ENCODE measurements at places on chromosomes 7 and 10.

GRCh38 chr7:20005081-20005480 is 212.1 kb downstream of the MACC1 start:
- no peak for DNase-seq

GRCh38 chr10:87546210-87546609 is 41.5 kb downstream of the MINPP1 start:
- DNase-seq, result no peak

GRCh38 chr7:81715984-81716588 is 53.8 kb downstream of the HGF start:
- DNase-seq, result peak; percentile 82

DNA sequence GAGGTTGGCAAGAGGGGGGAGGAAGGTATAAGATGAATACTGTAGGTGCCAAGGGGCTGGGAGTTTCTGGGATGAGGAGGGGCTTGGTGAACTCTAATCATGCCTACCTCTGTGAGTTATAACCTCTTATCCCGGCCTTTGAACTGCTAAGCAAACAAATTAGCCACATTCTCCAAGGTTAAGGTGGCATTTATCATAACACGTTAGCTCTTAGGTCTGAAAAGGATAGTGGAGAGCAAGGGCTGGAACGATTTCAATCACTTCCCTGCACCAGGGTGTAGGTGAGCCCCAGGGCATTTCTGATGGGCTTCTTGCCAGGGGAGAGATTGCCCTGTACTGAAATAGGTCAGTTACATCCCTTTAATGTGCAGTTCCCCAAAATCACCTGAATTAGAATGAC is 28.6 kb upstream of the DMBT1 start:
- DNase-seq, result no peak

GRCh38 chr10:119209035-119209735 is 1.8 kb downstream of the GRK5 start:
- peak; percentile 65 for DNase-seq

DNA sequence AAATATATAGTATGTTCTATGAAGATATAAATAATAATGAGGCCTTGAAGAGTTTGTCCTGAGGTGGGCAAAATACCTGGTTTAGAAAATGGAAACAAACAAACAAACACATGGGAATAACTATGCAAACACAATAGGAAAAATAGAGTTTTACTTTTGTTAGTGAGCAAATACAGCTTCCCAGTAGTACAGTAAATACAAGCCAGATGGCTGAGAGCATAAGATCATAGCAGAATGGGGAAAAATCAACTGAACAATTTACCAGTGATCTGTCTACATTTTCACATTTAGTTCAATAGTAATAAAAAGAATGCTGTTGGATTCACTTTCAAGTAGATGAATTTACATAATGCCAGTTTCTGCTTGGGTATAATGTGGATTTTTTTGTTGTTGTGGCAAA is 45.1 kb downstream of the ADD3 start:
- DNase-seq, result no peak

DNA sequence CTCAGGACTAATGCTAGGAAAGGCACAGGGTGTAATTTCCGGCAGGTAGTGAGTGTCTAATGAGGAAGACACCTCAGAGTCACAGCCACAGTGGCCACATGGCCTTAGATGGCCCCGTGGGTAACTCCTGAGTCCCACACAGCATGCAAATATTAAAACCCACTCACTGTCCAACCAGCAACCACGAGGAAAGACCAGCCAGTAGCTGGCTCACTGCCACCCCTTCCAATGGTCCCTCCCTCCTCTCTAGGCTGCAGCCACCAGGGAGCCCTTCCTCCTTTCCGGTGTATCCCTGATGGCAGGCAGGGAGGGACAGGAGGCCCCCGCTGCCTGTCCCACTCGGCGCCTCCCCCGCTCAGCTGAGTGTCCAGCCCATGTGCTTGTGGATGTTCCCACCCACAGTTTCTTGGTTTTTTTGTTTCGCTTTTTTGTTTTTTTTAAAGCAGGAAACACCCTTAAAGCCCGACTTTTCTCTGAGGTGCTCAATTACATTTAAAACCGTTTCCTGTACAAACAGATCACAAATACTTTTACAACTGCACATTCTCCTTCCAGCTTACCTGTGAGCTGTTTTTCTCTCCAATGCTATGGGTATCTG is 9.2 kb downstream of the BNIP3 start:
- no peak for DNase-seq

DNA sequence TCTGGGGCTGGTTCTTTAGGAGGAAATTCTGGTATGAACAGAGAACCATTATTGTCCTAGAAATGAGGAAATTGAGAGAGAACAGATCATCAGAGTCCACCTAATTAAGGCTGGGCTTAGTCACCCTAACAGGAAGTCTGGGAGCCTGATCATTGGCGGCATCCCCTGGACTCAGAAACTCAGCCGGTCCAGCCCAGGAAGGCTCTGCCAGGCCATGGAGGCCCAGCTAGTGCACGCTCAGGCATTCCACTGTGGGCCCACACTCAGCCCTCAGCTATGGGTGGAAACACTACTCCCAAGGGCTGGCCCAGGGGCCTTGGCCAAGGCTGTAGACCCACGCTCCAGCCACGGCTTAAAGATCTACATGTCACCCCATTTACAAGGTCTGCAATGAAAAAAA is 109.2 kb downstream of the PTPN20 start:
- DNase-seq, result peak; percentile 13

DNA sequence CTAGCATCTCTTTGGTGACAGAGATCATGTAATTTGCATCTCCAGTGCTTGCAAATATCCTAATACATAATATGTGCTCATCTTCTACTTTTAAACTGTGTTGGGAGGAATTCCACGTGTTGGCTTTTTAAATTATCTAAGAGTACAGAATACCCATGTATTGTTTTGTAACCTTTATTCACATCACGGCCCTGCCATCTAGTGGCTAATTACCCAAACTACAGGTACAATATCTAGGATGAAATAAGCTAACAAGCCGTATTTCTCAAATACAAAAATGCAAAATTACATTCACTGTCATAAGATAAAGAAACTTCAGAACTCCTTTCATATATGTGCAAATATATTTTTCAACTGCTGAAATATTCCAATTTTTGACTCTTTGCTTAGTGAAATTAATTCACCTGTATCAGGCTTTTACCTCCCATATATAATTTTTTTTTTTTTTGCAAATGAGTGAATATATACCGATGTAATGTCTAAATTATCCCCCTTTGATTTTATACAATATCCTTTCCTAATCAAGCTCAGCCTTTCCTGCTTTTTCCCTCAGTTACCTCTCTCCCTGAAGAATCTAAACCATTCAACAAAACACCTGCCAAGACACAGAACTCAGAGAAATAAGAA is 30.3 kb upstream of the LSM8 start:
- DNase-seq, result peak; percentile 66

DNA sequence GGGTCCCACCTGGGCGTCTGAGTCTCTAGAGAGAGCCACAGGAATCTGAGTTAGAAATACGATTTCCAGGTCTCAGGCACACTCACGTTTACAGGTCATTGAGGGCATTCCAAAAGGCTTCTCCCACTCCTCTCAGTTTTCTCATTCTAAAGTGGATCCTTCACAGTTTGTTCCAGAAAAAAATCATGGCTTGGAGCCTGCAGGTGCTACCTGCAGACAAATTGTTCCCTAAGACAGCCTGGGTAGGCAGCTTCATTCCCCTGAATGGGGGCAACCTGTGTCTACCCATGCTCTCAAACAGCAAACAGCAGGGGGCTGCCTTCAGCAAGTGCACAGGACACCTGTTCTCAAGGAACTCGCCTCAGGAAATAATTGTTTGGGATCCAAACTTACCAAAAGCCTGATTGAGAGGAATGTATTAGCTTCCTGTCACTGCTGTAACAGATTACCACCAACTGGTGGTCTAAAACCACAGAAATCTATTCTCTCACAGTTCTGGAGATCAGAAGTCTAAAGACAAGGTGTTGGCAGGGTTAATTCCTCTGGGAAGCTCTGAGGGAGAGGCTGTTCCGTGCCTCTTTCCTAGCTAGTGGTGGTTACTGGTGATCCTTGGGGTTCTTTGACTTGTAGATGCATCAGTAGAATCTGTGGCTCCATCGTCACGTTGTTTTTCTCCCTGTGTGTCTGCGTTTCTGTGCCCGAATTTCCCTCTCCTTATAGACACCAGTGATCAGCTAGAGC is 117.2 kb downstream of the RAB11FIP2 start:
- no peak for DNase-seq

DNA sequence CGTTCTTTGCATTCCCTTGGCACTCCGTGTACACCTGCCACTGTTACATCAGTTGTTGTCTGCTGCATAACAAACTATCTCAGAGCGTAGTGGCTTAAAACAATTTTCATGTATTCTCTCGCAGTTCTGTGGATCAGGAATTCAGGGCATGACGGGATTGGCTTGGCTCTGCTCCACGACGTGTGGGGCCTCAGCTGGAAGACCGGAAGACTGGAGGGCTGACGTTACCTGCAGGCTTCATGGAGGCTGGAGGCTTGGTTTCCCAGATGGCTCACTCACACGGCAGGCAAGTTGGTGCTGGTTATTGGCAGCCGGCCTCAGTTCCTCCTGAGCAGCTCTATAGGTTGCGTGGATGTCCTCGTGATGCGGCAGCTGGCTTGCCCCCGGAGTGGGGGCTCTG is 25.5 kb downstream of the NYAP1 start:
- DNase-seq, result no peak

GRCh38 chr7:48880851-48881250 is 43.5 kb upstream of the CDC14C start:
- no peak for DNase-seq

DNA sequence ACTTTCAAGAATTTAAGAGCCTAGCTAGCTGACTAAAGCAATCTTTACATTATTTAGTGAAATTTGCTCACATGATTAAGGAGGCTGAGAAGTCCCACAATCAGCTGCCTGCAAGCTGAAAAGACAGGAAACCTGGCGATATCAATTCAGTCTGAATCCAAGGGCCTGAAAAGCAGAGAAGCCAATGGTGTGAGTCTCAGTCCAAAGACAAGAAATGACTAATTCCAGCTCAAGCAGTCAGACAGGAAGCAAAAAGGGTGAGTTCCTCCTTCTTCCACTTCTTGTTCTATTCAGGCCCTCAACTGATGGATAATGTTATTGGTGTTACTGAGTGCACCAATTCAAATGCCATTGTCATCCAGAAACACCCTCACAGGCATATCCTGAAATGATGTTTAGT is 1231.6 kb upstream of the CELF2 start:
- peak; percentile 64 for DNase-seq

DNA sequence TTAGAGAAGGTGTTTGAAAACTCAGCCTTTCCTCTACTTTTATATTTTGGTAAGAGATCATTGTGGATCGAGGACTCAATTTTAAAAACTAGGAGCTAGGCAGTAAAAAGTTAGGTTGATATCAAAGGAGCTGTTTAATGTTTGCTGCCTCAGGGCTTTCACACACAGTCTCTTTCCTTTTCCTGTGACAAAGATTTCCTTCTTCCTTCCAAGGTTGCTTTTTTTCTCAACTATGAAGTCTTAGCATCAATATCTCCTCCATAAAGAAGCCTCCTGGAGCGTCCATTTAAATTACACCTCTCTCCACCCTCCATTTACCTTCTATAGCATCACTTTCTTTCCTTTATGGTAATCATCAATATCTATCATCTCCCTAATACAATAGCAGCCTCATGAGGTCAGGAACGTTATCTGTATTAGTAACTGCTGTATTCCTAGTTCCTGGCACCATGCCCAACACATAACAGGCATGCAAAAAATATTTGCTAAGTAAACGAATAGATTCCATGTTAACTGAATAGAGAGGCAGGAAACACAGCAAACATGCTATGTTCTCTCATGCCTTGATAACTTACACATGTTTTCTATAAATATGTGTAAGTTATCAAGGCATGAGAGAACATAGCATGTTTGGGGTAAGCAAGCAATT is 48.5 kb downstream of the GNAT3 start:
- DNase-seq, result no peak

- DNase-seq, result no peak
Measured at GRCh38 chr10:31937371-31937770, 8.7 kb upstream of the ARHGAP12 start.

DNA sequence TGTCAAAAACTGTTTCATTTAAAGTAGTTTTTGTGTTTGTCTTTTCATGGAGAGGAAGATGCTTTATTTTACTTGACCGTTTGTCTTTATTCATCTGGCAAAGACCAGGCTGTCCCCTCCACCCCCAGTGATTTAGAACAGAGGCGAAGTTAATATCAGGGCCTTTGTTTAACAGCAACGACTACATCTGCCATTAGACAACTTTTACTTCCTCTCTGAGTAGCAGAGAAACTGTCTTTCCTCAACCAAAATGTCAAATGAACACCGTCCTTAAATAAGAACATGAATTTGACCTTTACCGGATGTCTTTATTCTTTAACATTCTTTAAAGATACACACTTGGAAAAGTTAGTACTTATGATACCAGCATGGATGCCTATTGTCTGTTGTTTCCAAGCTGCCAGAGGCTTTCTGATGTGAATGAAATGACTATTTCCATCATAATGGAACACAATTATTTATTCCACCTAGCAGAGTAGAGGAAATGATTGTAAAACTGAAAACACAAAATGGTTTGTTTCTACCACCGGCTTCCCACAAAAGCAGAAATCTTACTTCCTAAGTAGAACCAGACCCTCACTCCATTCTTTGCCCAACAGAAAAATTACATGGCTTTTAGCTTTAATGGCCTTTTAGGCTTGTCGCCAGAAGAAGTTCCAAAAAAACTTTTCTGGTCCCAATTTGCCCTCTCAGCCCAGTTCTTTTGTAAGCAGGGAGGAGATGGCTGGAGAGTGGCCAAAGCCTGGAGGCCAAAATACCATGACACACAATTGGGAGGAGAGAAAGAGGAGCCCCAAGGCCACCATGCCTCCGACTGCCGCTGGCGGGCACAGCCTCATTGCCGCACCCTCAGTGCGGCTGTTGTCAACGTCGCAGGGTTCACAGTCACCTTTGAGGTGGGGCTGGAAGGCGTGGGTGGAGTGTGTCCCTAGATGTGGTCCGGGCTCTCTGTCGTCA is 168.5 kb downstream of the TEX36 start:
- DNase-seq, result no peak

DNA sequence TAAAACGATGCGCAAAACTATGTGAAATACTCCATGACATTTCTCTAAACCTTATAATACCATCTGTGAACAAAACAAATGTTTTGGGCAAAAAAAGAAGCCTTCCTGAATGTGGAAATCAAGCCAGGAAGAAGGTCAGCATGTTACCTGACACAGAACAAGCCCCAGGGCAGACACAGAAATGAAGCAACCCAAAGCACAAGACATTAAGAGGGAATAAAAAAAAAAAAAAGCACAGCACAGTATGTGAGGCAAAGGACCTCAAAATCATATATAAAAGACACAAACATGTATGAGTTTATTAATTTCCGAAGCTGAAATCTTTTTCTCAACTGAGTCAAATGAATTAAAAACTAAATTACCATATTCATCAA is 161.8 kb downstream of the SKIDA1 start:
- no peak for DNase-seq

- no peak for DNase-seq
Measured at GRCh38 chr10:112224933-112225529, 41.5 kb upstream of the GPAM start.

GRCh38 chr7:98472521-98472954 is 71.6 kb upstream of the BAIAP2L1 start:
- no peak for DNase-seq

DNA sequence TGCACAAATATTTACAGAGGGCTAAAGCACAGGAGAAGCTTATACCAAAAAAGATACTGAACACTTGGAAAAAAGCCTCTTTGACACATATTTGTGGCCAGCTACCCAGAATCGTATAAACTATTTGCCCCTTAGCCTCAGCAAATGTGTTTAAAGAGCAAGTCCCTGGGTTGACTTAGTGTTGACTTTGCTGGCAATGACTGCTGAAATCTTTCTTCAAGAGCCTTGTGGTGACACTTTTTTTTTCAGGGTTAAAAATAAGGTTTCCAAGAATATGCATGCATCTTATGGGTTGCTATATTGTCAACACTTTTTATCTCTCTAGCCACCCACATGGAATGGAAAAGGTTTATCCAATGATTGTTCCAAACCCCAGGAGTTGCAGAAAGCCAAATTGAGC is 14.9 kb upstream of the PLEKHS1 start:
- no peak for DNase-seq

All from RKO (cell line).